ENCODE measurements at places on chromosomes 1 and 21.
A peak's percentile ranks its signal among the peaks of the same experiment; 100 is the strongest.

DNA sequence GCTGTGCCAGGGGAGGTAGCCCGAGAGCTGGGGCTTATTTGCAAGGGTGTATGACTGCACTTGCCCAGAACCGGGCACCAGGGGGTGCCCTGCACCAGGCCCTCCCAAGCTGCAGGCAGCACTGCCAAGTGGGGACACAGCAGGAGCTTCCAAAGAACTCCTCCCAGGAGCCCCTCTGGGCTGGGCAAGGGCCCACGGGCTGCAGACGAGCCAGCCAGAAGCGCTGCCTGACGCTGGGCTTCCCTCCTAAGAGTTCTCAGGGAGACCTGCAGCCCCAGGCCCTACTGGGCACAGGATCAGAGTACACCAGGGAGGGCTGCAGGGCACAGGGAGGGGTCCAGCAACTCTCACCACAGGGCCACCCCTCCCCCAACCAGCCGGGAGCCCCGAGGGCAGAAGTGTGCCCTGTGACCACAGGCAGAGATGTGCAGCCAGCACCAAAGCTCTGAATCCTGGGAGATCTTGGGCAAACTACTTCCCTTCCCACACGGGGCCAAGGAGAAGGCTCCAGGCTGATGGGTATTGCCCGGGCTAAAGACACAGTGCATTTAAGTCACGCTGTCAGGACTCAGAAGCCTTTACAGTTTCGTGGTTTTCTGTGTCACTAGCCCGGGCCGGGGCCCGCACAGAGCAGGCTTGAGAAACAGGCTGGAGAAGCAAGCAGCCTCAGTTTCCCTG is 63.4 kb downstream of the KCNAB2 start:
- DNase-seq = peak; percentile 47

DNA sequence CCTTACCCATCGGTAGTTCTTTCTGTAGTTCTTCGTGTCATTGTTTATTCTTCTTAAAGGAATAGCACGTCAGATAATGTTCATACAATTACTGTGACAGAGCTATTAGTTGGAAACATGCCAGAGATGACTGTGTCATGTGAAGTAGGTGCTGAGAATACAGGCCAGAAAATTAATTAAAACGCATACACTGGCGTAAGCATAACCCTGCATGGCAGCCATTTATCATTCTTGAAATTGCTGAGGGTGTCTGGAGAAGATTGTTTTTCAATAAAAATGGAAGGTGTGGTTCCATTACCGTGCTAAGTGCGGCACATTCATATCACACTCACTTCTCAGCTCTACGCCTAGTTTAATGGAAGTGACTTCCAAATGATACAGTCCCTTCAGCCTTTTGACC is 7.8 kb downstream of the ETS2 start:
- peak; percentile 50 for DNase-seq

- DNase-seq = peak; percentile 36
Measured at GRCh38 chr1:193104502-193104906, 710 bp downstream of the GLRX2 start.

- DNase-seq = no peak
Measured at GRCh38 chr1:245418077-245418476, 263.3 kb downstream of the KIF26B start.

DNA sequence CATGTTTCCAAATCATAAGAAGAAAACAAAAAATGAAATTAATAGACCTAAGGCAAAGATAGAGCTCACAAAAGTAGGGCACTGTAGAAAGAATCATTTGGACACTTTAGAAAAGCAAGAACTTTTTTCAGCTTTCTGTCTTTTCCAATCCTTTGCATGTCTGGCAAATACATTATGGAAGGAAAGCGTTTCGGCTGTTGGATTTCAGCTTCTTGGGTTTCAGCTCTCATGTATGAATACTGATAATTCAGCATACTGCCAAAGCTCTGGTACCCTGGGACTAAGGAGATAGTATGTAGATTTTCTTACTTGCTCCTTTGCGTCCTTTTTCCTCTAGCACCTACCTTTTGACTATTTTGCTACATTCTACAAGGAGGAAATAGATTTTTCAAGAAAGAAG is 375.9 kb downstream of the BRINP3 start:
- no peak for DNase-seq

- no peak for DNase-seq
Measured at GRCh38 chr1:54931275-54931840, 44.4 kb upstream of the DHCR24 start.

GRCh38 chr1:206497774-206498173 is 9.6 kb upstream of the RASSF5 start:
- no peak for DNase-seq

DNA sequence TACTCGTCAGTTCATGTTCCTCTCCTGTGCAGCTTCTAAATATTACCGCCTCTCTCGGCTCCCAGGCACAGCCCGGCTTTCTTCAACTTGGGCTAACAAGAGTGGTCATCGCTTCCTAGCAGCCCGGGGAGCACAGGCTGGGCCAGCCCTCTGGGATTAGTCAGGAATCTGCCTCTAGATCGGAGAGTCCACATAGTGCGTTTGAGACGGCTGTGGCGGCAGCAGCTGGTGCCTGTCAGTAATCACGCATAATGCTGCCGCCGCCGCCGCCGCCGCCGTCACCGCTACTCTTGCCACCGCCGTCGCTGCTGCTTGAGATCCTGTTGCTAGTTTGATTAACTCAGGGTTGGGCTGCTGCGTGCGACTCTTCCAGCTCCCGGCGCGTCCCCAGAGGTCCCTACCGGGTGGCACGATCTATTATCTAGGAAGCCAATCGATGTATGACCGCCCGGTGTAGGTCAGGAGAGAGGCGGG is at the start of gene RXRG:
TSS of gene RXRG (minus strand) at position 230 of the 474 bp plus-strand sequence. CDS start 233 bp downstream, outside the sequence.
- no peak for DNase-seq

DNA sequence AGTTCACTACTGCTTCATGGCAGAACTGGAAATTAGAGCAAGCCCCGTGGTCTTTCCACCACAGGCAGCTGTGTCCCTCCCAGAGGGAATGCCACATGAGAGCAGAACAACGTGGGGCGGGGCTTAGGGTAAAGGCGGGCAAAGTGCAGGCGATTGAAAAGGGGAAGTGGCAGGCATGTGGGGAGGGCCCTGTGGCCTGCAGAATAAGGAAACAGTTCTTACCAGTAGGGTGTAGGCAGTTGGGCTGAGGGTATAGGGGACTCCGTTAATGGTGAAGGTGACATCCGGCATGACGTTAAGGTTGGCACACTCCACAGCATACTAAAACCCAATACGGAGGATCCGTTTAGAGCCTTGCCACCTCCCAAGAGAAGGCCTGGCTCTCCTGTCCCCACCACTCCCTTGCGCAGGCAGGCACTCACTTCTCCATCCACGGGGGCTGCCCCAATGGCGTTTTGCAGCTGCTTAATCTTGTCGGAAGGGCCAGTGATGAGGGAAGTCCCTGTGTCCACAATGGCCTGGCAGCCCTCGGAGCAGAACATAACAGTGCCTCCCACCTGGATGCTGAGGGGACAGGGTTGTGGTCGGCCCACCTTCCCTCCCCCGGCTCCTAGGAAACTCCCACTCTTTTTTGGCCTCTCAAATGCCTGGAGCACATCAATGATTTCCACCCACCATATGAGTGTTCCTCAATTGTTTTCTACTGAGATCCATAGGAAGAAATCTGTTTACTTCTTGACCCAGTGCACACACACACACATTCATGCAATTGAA is 9.1 kb upstream of the RAB7B start:
- DNase-seq = peak; percentile 75

DNA sequence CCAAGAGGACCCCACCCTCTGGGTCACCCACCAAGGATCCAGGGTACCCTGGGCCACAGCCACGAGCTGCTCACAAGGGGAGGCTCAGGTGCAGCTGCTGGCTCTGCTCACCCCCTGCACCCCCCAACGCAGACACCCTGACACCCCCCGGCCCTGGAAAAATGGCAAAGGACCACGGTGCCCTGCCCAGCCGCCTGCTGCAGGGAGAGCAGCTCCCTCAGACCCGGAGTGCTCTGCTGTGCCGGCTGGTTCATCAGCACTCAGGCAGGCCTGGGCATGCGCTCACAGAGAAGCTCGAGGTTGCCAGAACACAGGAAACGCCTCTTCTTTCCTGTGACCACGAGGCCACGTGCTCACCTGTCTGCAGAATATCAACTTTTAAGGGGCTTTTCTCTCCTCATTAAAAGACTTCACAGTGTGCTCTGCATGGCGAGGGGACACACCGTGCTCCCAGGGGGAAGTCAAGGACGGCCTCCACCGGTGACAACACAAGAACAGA is 4.3 kb upstream of the C1QTNF12 start:
- DNase-seq = no peak

DNA sequence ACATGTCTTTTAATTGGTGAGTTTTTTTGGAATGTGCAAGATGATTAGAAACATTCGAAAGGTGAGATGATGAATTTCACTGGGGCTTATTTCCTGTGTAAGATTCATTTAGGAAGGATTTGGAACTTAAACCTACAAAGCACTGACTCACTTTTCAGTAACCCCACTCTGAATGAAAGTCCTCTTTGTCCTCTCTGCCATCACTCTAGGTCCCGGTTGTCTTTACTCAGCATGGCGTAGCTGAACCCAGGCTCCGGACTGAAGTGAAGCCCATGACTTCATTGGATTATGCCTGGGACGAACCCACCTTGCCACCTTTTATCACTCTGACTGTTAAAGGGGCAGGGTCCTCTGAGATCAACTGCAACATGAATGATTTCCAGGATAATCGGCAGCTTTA is 139.4 kb downstream of the VPS13D start:
- DNase-seq = no peak

DNA sequence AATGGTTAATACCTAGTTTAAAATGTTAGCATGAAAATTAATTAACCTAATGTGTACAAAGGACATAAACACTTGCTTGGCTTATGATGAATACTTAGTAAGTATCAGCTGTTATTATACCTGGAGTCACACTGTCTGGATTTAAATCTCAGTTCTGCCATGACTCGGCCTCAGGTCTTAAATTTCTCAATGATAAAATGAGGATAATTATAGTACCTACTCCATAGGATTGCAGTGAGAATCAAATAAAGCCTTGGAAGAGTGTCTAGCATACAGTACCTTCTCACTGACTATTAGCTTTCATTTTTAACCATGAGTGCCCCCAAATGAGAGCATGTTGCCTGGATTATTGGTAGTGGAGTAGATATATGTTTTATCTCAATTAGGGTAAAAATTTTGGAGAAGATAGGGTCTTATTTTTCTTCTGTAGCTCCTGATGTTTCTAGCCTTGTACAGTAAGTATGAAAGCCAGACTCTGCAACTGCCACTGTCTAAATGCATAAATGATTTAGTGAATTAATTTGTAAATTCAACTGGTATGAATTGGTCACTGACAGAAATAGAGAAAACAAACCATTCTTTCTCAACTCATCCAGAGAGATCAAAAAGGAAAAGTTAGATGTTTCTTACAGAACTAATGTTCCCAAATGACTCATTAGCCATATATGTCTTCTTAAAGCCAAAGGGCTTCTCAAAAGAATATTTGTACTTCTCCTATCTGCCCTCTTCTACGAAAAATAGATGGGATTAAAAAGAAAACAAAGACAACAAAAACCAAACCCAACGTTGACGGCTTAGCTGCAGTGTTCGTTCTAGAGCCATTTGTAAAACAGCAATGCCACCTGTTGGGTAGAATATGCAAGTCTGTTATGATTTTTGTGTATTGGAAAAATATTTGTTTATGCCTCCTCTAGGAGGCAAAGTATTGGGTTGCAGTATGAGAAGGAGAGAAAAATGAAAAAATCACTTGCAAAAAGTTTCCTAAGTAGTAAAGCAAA is 53.8 kb upstream of the MROH9 start:
- DNase-seq = no peak

- no peak for DNase-seq
Measured at GRCh38 chr1:56153276-56153675, 426.1 kb downstream of the PLPP3 start.

GRCh38 chr1:54323921-54324250 is 82.3 kb downstream of the SSBP3 start:
- no peak for DNase-seq

DNA sequence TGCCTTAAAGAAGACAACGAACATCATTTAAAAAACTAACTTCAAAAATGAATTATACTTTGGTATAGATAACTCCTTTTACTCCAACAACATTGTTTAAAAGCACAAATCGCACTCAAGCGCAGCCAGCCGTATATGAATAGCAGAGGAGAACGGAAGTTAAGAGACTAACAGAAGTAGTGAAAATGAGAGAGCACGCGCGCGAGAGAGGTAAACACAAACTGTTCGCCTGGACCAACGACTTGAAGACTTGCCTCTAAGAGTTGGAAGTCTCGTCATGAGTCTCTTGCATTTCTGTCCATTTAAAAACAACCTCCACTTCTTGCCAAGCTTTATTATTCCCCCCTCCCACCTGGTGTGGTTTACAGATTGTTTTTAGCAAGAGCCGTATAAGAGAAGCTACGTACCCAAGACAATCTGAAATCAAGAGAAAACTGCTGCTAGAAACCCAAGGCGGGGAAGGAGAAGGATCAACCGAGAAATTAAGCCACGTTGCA is 479 bp downstream of the SELENOF start:
- DNase-seq = peak; percentile 22

GRCh38 chr1:109272831-109273547 is 10.0 kb downstream of the PSRC1 start:
- no peak for DNase-seq

DNA sequence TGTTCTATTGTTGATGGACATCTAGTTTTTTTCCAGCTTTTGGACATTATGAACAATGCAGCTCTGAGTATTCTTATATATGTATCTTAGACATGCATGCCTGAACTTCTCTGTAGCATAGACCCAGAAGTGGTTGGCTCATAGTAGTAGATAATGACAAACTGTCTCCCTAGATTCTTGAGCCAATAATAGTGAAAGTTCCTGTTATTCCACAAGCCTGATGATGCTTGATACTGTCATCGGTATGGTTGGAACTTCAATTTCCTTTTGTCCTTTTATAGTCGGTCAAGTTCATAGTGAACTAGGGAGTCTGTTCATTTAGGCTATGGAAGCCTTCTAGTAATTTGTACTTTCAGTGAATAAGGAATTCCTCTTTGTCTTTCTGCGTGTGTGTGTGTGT is 56.8 kb downstream of the MTR start:
- no peak for DNase-seq

DNA sequence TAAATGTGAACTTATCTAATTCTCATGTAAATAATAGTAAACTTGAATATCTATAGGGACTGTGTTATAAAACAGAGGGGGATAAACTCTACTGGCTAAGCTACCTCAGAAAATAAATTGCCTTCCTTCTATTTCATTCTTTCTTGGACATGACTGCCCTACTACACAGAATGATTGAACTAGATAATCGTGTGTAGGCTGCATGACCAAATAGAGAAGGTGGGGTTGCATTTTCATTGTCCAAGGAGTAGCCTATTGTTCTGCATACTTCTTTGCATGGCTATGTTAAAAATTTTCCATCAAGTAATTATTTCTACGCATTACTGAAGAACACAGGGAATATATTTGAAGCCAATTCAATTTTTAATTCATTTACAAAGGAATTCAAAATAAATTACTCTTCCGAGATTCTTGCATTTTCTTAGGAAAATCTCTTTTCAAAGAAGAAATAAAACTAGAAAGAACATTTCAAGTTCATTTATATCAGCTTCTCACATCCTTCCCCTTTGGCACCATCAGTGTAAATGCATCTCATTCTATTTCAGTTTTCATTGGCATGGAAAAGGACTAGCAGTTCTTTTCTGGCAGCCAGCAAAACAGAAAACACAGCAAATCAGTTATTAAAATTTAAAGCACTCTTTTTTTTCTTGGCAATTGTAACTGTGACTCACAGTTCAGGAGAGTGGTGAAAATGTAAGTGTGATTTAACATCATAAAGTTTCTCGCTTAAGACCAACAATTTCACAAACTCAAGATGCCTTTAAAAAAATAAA is 714.7 kb downstream of the NCAM2 start:
- DNase-seq = no peak

Measured in CMK (cell line).